ENCODE measurements at places on chromosomes 13 and 19. TPM values are rescaled to one million over a fixed set of nuclear protein-coding genes. Genes with fewer than 3 reads are reported as not detected.

Gene STOML3
- not detected for polyA plus RNA-seq

Gene FGF22
- polyA plus RNA-seq, result not detected

Gene ZNF100
- polyA plus RNA-seq, result 5.8 TPM

Gene CEACAM4
- polyA plus RNA-seq, result not detected

Gene ZNF578
- polyA plus RNA-seq, result 0.47 TPM

Gene IZUMO2
- polyA plus RNA-seq, result not detected

Gene IGFL3
- polyA plus RNA-seq, result not detected

Gene THSD8
- polyA plus RNA-seq, result not detected

Gene LACC1
- 2.2 TPM for polyA plus RNA-seq

Gene APOE
- 9.8 TPM for polyA plus RNA-seq

Gene ATXN8OS
- polyA plus RNA-seq, result 0.33 TPM

Gene ERF
- 3.8 TPM for polyA plus RNA-seq

Gene TSSK6
- polyA plus RNA-seq, result 5.3 TPM

Gene ERCC5
- polyA plus RNA-seq, result 67.5 TPM

Gene MBD3L2B
- polyA plus RNA-seq, result not detected

Gene FUT1
- 0.26 TPM for polyA plus RNA-seq

Gene NR2F6
- 30.0 TPM for polyA plus RNA-seq

Gene C2CD4C
- 22.8 TPM for polyA plus RNA-seq

Gene KLK12
- not detected for polyA plus RNA-seq

Gene PROZ
- polyA plus RNA-seq, result not detected

Gene PGPEP1
- polyA plus RNA-seq, result 10.9 TPM

Gene RFPL4AL1
- not detected for polyA plus RNA-seq

Gene POSTN
- 1.8 TPM for polyA plus RNA-seq
